ENCODE measurements at places on chromosomes 4 and X. TPM values are rescaled to one million over a fixed set of nuclear protein-coding genes. Genes with fewer than 3 reads are reported as not detected.

The MAGEB17 gene
- total RNA-seq, result 0.19 TPM

The TIGD2 gene
- total RNA-seq, result 2.1 TPM

The P2RY8 gene
- not detected for total RNA-seq

The CNGA1 gene
- total RNA-seq, result 0.56 TPM

The AFF2 gene
- 0.09 TPM for total RNA-seq

The MGAT4D gene
- total RNA-seq, result not detected

The NXF2B gene
- not detected for total RNA-seq

The COX7B gene
- total RNA-seq, result 483 TPM

The SPANXC gene
- total RNA-seq, result not detected

The SCML2 gene
- total RNA-seq, result 1.3 TPM

The HMX1 gene
- total RNA-seq, result not detected

The MAGEA12 gene
- total RNA-seq, result not detected

The TNIP3 gene
- 0.94 TPM for total RNA-seq

The RHOH gene
- total RNA-seq, result not detected

The TEX13C gene
- not detected for total RNA-seq

The FAM53A gene
- total RNA-seq, result 1.3 TPM

The MAGED4 gene
- total RNA-seq, result 10.5 TPM

The ASIC5 gene
- not detected for total RNA-seq

The SSX2B gene
- not detected for total RNA-seq

Data from endothelial cell of coronary artery (primary cell).